ENCODE measurements at places on chromosomes 1 and 21.
A peak's percentile ranks its signal among the peaks of the same experiment; 100 is the strongest.

GRCh38 chr1:241834733-241835377, 13.1 kb upstream of the EXO1 start:
- DNase-seq, result no peak

- no peak for DNase-seq
Measured at GRCh38 chr21:26964170-26964778, 2.6 kb downstream of the ADAMTS5 start.

DNA sequence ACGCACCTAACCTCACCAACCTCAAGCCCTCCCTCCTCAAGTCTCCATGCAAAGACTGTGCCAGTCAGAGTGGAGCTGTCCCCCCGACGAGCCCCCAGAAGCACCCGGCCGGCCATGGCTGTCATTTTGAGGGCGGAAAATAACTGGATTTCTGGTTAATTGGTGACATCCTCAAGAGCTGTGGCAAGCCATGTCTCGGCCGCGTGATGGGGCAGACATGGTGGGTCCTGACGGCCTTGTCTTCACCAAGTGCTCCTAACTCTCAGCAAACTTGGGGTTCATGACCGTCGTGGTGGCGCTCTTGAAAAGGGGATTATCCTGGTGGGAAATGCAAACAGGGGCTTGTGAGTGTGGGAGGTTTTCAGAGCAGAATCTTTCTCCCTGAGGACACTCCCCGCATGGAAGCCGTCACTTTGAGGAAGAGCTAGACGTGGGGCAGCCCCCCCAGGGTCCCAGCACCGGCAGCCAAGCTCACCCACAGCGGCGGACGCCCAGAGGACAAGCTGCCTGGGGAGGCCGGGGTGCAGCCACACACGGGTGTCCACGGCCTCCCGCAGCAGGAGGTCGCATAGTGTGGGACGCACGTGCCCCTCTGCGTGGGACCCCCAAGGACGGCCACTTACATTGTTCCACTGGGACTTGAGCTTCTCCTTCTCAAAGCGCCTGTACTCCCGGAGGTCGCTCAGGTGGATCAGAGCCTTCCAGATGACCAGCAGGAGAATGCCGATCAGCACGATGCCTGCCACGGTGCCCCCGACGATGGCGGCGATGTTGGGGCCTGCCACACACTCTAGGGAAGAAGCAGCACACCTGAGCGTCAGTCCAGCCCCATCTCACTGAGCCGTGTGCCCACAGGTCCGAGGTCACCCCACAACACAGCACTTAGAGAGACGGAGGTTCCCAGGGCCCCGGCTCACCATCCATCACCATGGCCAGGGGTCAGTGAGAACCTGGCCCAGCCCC, 12.9 kb upstream of the PTTG1IP start:
- no peak for DNase-seq

DNA sequence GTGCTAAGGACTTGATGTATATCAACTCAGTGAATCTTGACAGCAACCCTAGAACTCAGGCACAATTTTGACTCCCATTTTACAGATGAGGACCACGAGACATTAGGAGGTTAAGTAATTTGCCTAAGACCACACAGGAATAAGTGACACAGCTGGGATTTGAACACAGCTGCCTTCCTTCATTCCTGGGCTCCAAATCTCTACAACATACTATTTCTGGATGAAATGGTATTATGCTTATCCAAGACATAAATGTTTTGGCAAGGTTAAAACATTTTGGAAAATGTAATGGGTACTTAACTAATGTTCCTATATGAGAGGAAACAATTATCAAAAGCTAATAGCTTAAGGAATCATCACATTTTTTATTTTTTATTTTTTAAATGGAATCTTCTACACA, 4.8 kb downstream of the CLDN8 start:
- DNase-seq, result no peak

GRCh38 chr1:86508583-86508969, 38.3 kb upstream of the CLCA4 start:
- DNase-seq, result no peak

- DNase-seq, result no peak
Measured at GRCh38 chr1:171117085-171117484, 26.4 kb downstream of the FMO3 start.

GRCh38 chr1:56463376-56463775, 116.0 kb downstream of the PLPP3 start:
- DNase-seq, result no peak

DNA sequence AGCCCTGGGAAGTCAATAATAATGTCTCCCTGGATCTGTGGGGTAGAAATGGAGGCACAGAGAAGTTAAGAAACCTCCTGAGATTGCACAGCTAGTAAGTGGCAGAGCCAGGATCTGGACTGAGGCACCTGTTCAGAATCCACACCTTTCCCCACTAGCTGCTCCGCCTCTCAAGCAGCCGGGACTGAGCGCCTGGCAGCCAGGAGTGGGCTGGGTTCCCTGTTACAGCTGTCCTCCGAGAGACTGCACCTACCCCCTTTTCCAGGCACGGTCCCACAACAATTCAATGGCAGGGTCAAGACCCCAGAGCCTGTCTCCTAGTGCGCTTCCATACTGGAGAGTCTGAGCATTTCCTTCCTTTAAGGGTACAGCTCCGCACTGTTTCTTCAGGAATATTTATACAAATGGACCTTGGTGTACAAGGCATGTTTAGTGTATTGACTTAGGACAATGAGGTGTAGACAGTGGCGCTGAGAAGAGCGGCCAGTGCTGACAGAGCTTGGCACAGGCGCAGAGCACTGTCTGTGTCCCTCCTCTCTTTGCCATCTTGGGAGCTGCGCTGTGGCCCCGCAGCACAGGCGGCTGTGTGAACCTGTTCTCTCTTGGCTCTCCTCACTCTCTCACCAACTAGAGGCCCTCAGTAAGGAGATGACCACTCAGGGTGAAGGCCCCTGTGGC, 24.4 kb downstream of the GRHL3 start:
- DNase-seq, result no peak

DNA sequence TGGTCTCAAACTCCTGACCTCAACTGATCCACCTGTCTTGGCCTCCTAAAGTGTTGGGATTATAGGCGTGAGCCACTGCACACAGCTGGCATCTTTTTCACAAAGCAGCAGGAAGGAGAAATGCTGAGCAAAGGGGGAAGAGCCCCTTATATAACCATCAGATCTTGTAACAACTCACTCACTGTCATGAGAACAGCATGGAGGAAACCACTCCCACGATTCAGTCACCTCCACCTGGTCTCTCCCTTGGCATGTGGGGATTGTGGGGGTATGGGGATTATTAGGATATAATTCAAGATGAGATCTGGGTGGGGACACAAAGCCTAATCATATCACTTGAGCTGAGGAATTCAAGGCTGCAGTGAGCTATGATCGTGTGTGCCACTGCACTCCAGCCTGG, 3.0 kb upstream of the MFSD2A start:
- DNase-seq, result no peak

- no peak for DNase-seq
Measured at GRCh38 chr1:219783605-219784235, 144.6 kb downstream of the SLC30A10 start.

DNA sequence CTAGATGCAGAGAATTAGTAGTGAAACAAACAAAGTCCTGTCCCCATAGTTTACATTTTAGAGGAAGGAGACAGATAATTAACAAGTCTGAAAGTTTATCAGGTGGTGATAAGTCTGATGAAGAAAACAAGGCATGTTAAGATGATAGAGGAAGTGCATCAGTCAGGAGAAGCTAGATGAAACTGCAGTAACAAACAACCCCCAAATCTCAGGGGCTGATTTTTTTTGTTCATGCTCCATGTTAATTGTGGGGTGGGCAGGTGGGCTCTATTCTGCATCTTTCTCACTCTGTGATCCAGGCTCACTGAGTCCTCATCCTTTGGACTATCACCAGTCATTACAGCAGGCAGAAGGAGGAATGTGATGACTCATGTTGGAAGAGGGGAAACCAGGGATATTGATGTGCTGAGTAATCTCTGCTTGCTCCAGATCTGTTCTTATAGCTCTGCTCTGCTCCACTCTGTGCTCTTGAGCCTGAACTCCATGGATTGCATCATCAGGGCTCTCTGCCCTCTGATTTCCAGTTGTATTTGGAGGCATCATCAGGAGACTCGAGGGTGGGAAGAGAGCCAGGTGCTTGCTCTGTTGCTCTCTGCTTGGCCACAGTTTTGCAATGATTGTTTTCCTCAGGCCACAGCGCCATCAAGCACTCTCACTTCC, 166.9 kb downstream of the IER5 start:
- DNase-seq, result no peak

DNA sequence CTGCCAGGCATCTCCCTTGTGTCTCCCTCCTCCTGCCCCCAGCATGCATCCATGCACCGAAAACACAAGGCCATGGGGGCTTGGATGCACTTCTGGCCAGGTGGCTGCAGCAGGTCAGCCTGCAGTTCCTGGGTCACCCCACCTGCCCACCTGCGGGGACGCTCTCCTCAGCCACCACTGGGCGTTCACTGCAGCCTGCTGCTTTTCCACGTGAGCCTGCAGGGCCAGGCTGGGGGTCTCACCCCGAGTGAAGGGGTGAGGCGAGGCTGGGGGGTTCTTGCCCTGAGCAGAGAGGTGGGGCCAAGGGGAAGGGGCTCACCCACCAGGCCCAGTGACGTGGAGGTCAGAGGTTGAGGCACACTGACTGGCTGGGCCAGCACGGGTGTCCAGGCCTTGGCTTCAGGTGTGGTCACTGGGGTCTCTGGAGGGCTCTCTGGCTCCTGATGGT, 64.6 kb downstream of the WNT9A start:
- no peak for DNase-seq

DNA sequence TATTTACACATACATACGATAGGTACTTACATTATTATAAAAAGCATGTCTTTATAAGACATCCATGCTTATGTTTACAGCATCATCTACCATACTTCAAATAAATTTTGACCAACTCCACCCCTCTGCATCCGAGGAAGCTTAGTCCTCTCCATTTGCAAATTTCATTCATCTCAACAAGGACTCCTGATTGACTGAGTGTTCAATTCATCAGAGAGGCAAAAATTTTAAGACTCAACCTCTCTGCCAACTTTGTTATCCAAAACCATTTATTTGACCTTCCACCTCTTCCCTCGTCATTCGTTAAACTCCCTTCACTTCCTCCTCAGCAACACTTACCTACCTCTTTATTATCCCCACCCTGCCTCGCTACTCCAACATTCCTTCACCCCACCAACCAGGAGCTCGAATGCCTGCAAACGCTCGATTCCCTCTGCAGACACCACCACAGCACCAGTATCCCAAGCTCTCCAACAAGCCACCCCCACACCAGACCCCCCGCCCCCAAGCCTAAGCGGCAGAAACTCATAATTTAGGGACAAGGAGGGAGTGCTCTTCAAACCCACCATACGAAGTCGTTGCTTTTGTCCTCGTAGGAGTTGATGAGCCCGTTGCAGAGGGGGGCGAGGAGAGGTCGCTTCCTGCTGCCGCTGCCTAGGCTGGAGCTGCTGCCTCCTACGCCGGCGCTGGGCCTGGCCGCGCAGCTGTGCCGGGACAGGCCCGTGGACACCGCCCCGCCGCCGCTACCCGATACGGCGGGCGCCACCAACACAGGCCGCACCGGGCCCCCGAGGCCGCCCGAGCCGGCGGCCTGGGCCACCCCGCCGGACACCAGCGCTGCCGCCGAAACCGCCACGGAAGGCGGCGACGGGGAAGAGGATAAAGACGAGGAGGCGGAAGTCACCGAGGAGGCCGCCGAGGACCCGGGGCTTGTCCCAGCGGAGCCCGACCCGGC, 803 bp downstream of the COP1 start:
- peak; percentile 21 for DNase-seq

GRCh38 chr1:190084552-190084951, 393.1 kb downstream of the BRINP3 start:
- DNase-seq, result no peak

- DNase-seq, result no peak
Measured at GRCh38 chr1:240737766-240738265, 125.9 kb upstream of the GREM2 start.

GRCh38 chr1:68916221-68916902, 419.5 kb upstream of the DEPDC1 start:
- peak; percentile 80 for DNase-seq

DNA sequence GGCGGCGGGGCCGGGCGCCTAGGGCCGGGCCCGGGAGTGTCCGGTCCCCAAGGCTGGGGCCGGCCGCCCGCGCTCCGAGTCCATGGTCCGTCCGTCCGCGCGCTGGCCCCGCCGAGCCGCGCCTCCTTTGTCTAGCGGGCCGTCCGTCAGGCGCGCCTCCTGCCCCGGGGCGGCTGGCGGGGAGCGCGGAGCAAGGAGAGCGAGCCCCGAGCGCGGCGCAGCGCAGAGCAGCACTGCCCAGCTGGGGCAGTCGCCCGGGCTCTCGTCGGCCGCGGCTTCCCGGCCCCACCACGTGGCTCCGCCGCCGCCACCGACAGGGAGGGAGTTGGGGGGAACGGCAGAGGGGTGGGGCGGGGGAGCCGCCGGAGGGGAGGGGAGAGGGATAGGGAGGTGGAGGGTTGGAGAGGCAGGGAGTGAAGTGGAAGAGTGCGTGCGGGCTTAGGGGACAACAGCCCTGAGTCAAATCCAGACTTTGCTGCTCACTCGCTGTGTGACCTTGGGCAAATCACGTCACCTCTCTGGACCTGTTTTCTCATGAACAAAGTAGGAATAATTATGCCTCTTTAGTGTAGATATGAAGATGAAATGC, at the start of gene NKAIN1:
Gene NKAIN1, minus strand, starts transcription at position 235 of the 589 bp plus-strand sequence. CDS start 340 bp downstream, outside the sequence.
- peak; percentile 17 for DNase-seq

DNA sequence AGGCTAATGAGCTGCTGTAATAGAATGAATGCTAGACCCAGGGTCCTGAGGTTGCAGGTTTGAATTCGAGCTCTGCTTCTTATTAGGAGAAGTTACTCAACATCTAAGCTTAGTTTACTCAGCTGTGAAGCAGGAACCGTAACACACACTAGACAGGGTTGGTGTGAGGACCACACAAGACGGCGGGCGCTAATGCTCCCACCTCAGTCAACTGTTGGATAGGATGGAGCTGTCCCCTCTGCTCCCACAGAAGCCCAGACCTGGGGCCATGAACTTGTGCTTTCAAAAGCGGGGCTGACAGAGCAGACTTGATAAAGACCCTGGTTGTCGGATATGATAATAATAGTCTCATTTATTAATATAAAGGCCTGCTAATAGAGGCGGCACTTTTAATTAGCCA, 98.4 kb upstream of the CD34 start:
- DNase-seq, result no peak

DNA sequence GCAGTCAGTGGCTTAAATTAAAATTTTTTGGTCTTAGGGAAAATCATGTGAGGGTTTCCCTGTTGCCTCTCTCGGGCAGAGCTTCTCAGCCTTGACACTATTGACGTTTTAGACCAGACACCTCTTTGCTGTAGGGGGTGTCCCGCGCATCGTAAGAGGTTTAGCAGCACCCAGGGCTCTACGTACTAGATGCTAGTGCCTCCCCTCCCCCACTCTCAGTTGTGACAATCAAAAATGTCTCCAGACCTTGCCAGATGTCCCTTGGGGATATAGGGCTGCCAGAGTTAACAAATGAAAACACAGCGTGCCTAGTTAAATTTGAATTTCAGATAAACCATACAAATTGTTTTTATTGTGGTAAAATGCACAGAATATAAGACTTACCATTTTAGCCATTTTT, 293.3 kb downstream of the DISC1 start:
- no peak for DNase-seq

DNA sequence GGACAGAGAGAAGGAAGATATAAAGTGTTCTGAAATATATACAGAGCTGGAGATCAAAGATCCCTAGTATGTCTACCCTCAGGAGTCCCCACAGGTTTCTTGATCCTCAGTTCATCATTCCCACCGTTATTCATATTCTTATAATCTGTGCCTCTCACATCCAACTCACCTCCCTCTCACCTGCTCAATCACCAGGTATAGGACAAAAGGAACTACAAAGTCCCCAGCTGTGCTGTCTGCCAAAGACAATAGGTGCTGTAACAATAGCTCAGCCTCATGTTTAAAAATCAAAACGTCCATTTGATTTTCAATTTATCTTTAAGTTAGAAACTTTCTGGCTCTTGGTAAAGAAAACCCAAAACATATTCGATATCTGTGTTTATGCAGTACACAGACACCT, 121.1 kb upstream of the PKN2 start:
- no peak for DNase-seq

Measured in NCI-H510A treated with DMSO at 0.1 percent for 48 hours (cell line).